Mesendoderm (in vitro differentiated cells): ENCODE measurements at places on chromosomes 3 and 15.

- no peak for DNase-seq
Measured at GRCh38 chr15:100141311-100142001, 200.3 kb downstream of the ADAMTS17 start.

GRCh38 chr15:59177317-59177660 lies 29.4 kb upstream of the LDHAL6B start:
- no peak for DNase-seq

- DNase-seq: no peak
Measured at GRCh38 chr15:101441696-101442095, 47.8 kb downstream of the PCSK6 start.

DNA sequence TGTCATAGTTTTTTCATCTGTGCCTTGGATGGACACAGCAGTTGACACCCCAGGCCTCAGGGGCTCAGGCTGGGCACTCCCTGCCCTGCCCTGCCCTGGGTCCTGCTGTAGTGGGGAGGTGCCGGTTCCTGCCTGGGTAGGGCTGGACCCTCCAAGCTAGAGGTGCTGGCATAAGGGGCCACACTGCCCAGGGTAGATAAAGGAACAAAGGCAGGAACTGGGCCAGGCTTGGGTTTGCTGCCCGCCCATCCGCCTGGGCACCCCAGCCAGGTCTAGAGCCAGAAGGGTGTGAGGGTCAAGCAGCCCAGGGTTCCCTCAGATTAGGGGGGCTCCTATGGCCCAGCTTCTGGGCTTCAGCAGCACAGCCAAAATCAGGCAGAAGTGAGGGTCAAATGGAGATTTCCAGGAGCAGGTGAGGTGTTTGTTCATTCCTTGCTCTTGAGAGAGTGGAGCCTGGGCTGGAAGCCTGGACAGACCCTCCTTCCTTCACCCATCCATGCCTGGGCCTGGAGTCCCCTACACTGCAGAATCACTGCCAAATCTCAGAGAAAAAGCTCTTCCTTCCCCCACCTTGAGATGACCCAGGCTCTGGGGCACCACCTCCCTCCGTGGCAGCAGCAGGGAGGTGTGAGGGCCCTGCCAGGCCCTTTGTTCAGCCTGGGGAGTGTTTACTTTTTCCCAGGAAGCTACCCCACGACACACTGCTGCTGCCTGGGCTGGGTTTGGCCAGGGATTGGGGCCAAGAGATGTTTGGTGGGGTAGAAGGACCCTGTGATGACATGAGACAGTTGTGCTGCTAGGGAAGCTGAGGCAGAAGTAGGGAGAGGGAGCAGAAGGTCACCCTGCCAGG lies 7.1 kb downstream of the SEMA3F start:
- DNase-seq: no peak

- no peak for DNase-seq
Measured at GRCh38 chr3:50786631-50787030, 111.9 kb downstream of the DOCK3 start.

DNA sequence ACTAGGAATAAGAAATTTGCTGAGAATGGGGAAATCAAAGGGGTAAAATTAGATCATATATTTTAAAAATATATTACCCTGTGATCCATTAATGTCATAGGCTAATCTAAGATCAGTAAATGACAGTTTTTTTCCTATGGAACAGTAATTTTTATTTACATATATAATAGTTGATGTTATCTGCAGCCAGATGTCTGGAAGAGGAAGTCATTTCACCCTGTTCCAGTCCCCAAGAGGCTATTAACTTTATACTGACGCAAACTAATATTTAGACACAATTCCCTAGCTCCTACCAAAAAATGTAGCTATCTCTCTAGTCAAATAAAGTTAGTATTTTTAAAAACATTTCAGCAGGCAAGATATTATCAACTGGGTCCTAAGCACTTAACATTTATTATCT lies 558.0 kb downstream of the MECOM start:
- DNase-seq: no peak

DNA sequence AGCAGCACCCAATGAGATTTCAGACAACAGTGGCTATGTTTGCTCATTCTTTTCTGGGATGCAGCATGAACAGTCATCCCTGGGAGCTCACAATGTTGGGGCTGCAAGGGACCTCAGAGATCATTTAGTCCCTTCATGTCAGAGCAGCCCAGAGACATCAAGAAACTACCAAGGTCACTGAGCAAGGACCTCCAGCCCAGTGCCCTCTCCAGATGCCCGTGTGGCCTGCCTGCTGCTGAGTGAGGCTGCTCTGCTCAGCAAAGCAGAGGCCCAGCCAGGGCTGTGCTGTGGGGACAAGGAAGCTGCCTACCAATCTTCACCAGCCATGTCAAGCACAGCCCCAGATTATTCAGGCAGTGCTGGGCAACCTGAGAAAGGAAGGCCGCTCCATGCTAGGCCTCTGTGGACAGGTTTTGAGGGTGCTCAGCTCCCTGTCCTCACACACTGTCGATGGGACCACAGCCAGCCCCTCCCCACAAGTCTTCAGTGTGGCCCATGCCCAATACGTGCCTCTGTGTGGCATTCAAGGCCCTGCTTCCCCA lies 99.7 kb downstream of the DAPK2 start:
- no peak for DNase-seq
